ENCODE measurements at places on chromosomes 7 and 10.

DNA sequence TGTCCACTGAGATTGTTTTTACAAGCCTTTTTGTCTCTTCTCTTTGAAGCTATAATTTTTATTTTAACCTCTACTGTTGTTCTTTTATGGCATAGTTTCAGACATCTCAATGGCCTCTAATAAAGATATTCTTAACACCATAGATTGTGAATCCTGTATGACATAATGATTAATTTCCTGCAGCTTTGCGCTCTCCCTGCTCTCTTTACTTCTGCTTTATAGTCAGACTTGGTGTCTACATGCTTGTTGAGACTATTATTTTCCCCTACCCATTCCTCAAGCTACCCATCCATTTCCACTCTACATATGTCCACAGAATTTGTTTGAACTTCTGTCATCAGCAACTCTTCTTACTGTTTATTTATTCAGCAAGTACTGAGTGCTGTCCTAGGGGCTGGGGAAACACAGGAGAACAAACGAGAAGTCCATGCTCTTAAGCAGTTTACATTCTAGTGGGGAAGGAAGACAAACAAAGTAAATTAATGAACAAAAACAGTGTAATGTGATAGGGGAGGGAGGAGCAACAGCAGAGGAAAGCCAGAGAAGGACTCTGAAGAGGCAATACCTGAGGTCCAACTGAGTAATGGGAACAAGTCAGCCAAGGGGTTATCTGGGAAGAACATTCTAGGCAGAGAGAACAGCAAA lies 110.1 kb downstream of the CDK14 start:
- DNase-seq: no peak

DNA sequence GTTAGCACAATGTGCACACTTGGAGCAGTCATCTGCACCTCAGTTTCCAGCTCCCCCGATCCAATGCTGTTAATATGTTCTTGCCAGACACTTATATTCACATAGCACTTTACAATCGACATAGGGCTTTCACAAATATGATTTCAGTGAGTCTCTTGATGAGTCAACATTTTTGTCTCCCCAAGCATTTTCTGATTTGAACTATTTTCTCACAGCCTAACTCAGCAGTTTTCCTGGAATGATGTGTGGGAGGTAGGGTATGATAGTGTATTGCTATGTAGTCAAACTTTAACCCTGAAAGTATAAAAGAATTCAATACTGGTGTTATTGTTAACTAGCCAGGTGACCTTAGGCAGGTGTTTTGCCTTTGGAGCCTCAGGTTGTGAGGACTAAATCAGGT lies 82.5 kb upstream of the LRGUK start:
- no peak for DNase-seq

DNA sequence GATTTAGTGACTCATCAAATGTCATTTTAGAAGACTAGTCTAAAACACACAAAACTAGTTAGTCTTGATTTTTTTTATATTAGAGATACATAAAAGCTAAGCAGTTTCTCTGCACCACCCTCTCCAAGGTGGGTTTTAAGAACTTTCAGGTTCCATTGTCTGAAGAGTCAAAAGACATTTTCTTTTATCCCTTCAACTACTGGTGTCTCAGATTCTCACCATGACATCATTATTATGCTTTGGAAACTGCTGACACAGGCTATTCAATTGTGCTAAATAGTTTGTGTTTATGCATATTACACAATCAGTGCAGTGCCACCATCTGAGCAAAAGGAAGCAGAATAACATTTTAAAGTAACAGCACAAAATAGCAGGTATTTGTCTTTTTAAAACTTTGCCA lies 52.2 kb downstream of the IGF2BP3 start:
- no peak for DNase-seq

- DNase-seq: no peak
Observed at GRCh38 chr10:121589553-121589952, 8.7 kb downstream of the FGFR2 start.

- no peak for DNase-seq
Observed at GRCh38 chr10:112985690-112986543, 35.9 kb downstream of the TCF7L2 start.

DNA sequence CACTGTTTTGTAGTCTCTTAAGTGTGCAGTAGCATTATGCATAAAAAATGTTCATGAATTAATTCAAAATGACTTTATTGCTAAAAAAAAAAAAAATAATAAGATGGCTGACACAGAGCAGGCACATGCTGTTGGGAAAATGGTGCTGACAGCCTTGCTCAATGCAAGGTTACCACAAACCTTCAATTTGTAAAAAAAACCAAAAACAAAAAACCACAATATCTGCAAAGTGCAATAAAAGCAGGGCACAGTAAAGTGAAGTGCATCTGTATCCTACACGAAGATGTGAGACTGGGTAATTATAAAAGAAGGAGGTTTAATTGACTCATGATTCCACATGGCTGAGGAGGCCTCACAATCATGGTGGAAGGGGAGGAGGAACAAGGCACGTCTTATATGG lies 185.8 kb downstream of the USP6NL start:
- DNase-seq: no peak

DNA sequence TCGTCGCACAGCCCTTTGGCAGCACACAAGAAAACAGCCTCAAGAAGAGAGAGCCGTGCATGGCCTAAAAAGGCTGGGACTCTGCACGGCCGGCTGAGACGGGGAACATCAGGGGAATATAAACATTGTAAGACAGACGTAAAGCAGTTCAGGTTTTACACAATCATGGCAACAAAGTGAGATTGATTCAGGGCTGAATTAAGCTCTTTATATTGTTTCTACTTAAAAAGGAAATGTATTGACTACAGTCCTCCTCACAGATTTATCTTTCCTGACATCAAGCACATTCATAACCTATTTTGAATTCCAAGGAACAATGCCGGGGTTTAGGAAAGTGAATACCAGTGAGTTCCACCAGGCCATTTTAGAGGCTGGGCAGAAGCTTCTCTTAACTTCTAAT lies 25.2 kb downstream of the SORBS1 start:
- no peak for DNase-seq

DNA sequence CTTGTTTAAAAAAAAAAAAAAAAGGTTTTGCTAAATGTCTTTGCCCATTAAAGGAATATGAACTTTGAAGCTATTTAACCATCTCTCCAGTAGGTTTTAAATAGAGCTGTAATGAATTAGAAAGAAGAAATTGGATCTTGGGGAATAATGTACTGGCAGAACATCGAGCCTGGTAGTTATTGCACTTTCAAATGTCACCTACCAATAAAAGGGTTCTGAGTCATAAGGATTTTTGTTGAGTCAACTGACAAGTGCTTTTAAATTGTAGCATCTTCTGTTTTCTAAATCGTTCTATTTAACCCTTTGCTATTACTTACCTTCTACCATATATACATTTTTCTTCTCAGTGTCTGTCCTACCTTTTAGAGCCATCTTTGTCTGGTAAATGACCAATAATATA lies 10.7 kb downstream of the CUTC start:
- no peak for DNase-seq

DNA sequence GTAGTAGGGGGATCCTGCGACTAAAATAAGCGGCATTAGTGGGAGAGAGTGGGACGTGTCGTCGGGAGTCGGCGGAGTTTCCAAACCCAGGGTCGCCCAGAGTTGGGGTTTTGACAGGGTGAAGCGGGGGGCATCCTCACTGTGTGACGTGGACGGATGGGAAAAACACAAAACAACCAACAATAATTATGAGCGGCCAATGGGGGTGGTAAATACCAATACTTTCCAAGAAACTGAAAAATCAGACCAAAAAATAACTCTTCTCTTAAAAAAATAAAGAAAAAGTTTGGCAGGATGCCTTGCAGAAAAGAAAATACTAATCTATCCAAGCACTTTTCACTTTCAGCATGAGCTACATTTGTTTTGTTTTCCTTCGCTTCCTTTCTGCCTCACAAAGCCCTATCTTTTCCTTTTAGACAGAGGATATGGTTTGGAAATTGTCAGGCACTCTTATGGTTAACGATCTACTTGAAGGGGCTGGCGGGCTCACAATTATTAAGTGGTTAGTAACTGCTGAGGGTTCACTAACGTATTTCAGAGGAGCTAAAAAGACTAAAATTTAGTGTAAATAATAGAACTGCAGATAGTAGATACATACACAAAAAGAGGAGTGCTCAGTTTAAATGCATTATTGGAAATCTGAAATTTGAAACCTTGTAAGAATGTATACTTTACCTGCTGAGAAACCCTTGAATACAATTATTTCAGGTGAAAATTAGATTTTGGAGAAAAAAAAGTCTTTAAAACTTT lies 802 bp upstream of the CDK6 start:
- DNase-seq: no peak

GRCh38 chr7:138606236-138606635 lies 94.9 kb downstream of the SVOPL start:
- DNase-seq: no peak

- no peak for DNase-seq
Observed at GRCh38 chr10:130300608-130301020, 164.4 kb downstream of the GLRX3 start.

DNA sequence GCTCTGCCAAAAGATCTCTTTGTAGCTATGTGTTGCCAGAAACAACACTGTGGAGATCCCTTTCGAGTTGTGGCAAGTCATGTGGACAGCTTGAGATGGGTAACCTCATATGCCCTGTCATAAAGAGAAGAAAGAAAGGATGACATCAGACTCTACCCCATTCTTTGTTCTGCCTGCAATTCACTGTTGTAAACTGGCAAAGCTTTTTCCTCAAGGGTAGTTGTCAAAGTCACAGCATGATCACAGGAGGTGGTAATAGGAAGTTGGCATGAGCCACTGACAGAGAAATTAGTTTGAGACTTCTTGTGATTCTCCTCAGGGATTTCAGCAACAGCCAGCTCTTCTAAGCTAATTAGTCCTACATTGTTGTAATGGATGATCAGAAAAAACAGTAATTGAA lies 19.4 kb upstream of the MINDY3 start:
- DNase-seq: no peak

- DNase-seq: no peak
Observed at GRCh38 chr10:100881556-100882213, 31.1 kb upstream of the SLF2 start.

- DNase-seq: no peak
Observed at GRCh38 chr10:49444349-49444748, 48.5 kb upstream of the DRGX start.

All from GM12864 (cell line).